Stimulated activated CD8-positive, alpha-beta memory T cell treated with anti-CD3 and anti-CD28 coated beads, Interleukin-7, amount 100 ng/mL, for 1 hour (primary cell): ENCODE measurements at places on chromosomes 1 and 21.
A peak's percentile ranks its signal among the peaks of the same experiment; 100 is the strongest.

GRCh38 chr1:113780374-113781146, 21.3 kb upstream of the PHTF1 start:
- no peak for DNase-seq

DNA sequence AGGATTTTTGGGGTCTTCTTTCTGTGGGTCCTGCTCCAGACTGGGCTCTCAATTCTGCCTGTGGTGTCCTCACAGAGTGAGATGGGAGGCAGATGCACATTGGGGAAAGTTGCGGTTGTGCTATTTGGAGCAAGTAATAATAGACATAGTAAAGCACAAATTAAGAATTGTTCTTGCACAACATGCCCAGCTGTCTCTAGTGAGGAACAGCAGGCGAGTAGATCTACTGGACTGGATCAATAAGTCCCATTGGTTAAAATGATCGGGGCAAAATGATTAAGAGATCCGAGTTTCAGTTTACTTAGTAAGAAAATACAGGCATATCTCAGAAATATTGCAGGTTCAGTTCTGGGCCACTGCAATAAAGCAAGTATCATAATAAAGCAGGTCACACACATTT, 448.3 kb upstream of the PROX1 start:
- DNase-seq: no peak

- no peak for DNase-seq
Observed at GRCh38 chr1:175158170-175158591, 34.4 kb downstream of the KIAA0040 start.

GRCh38 chr1:36570478-36571060, 87.9 kb upstream of the CSF3R start:
- no peak for DNase-seq

- DNase-seq: no peak
Observed at GRCh38 chr1:187840557-187840956, 1011.8 kb downstream of the PLA2G4A start.

DNA sequence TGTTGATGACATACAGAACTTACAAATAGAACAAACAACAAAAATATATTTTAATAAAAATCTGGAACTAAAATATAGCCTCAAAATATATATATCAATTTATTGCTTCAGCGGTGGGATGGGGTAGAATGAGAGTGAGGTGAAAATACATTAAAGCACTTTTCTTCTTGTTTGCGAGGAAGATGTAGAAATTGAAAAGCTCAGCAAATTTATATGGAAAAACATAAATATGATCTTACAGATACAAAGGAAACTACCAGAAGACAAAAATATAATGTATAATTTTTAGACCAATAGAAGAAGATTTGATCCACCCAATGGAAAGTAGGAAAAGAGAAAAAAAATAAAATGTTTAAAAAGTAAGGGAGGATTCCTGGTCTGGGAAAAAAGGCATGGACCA, 372.2 kb downstream of the DISC1 start:
- DNase-seq: no peak

- DNase-seq: no peak
Observed at GRCh38 chr1:171819946-171820345, 21.4 kb upstream of the DNM3 start.

DNA sequence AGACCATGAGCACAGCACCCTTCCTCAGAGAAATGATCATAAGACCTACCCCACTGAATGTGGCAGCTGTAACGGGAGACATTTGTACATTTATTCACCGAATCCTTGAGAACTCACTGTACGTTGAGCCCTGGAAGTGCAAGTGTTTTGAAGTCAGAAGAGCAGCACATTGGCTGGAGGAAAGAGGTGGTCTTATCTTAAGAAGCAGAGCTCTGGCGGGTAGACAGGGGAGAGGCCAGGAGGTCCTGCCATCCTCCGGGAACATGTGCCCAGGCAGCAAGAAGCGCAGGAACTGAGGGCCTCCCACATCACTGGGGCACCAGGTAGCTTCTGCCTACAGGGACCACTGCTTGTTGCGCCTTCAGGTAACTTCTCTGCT, 169.2 kb upstream of the IRF2BP2 start:
- no peak for DNase-seq

- peak; percentile 30 for DNase-seq
Observed at GRCh38 chr1:18907021-18907916, 4.9 kb upstream of the ALDH4A1 start.

GRCh38 chr1:17610713-17611112, 71.2 kb downstream of the ARHGEF10L start:
- no peak for DNase-seq
